ENCODE measurements at places on chromosomes 12 and 14.

DNA sequence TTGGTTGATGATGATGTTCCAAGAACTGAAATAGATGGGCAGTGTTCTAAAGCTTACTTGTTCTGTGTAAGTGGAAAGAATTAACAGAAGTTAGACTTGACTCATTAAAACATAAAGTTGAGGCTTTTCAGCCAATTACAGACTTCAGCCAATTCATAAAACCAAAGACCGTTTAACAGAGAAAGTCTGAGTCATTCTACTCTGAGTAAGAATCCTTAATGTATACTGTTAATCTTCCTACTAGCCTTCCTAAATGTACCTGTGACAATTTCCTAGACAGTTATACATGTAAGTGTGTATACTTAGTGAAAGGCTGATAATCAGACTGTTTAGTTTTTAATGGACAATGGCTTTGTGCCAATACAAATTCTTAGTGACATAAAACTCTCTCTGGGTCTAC is 681.0 kb downstream of the RPL10L start:
- no peak for DNase-seq

GRCh38 chr12:85076688-85077430 is 40.7 kb downstream of the LRRIQ1 start:
- no peak for DNase-seq

GRCh38 chr14:63286071-63286470 is 32.7 kb downstream of the GPHB5 start:
- DNase-seq = no peak

DNA sequence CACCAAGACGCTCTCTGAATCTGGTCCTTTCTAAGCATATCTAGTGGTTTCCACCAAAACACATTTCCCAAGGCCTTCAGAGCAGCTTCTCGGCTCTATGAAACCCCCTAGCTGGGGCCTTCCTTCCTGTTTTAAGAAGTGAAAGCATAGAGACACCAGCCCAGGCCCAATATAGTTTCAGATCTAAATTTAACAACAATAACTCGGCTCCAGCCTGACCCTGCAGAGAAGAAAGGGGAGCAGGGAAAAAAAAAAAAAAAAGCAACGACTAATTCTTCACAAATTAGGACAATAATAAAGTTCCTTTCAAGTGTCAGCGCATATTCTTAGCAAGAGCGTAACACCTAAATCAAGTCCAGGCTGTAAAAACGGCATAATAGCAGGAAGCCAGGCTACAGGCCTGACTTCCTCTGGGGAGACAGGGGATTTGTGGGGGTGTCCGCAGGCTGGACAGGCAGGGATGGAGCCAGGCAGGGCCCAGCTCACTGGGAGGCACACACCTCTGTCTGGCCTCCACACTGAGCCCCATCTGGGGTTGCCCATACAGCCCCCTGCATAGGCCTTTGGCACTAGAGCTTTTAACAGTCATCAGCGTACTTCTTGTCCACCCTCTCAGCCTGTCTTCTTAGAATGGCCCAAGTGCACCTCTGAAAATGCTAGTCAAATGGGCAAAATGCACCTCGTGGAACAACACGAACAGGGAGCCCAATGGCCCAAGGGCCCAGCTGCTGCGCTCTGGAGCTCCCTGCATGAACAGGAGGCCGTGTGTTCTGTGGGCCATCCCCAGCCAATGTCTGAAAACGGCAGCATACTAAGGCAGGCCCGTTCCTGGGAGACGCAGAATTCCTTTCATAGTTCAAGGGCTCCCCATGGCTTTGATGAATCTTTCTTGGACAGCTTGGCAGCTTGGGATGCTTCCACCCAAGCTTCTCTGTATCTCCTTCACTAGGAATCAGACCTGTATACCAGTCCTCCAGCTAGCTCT is 772.9 kb downstream of the MED13L start:
- DNase-seq = no peak

- no peak for DNase-seq
Measured at GRCh38 chr14:72723858-72724530, 169.9 kb downstream of the DPF3 start.

GRCh38 chr12:67413577-67413976 is 144.4 kb downstream of the CAND1 start:
- no peak for DNase-seq

- DNase-seq = peak; percentile 88
Measured at GRCh38 chr12:26298785-26299621, 103.6 kb downstream of the SSPN start.

- no peak for DNase-seq
Measured at GRCh38 chr12:109638735-109639134, 65.1 kb downstream of the MVK start.

- DNase-seq = no peak
Measured at GRCh38 chr14:104931304-104931770, 6.7 kb downstream of the PLD4 start.

DNA sequence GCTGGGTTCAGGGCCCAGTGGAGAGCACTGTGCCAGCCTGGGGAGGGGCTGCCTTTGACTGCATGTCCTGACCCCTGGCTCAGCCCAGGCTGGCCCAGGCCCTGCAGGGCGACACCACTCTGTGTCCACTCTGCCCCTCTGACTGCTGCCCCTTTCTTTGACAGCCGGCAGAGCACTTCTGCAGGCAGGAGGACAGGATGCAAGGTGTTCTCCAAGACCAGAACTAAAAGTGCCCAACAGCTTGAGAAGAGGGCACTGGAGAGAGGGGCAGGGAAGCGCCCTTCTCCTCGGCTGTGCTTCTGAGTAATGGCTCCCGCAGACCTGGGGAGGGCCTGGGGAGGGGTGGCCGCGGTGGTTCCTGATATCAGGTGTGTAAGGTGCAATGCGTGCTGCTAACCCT is 72.7 kb downstream of the WDR20 start:
- DNase-seq = no peak

GRCh38 chr14:102264775-102265174 is 40.2 kb downstream of the MOK start:
- DNase-seq = no peak

- DNase-seq = peak; percentile 41
Measured at GRCh38 chr12:80412343-80412953, 31.6 kb upstream of the PTPRQ start.

Measured in inflammatory macrophage (primary cell).